ENCODE measurements at places on chromosomes 12 and 14.

DNA sequence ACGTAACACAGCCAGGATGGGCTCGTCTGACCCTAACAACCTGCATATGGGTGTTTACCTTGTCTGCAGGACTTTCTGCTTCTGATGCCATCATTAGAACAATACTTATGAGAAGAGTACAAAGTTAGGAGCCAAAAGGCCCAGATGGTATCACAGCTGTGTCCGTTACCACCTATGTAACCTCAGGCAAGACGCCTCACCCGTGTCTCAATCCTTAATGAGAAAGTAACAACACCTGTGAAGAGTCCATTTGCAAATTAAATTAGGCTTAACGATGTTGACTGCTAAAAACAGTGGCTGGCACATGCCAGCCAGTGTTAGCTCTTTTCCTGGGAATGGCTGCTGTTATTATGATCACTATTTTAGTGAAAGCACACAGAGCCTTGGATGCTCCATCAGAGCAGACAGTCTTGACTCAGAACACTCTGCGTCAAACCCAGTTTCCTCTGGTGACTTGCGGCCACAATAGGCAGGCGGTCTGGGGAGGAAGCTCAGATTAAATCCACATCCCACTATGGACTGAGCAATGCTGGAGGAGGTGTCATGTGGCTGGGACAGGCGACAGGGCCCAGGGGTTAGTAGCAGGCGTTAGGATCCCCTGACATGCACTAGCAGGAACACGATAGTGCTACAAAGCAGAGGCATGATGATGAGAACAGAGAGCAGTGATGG, 125.3 kb downstream of the SLC15A4 start:
- DNase-seq = no peak

DNA sequence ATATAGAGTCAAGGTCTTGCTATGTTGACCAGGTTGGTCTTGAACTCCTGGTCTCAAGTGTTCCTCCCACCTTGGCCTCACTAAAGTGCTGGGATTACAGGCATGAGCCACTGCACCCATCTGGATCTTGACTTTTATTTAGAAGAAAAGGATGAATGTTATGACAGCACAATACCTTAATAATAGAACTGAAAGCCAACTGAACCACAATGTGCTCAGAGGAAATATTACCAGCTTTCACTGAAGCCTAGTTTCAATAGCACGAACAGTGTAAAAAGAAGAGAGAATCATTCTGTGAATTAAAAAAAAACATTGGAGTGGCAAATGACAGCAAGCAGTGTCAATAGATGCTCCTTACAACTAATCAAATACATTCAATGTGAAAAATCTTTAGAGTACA, 239.2 kb upstream of the RMST start:
- DNase-seq = no peak

GRCh38 chr14:101191101-101191720, 287.7 kb upstream of the RTL1 start:
- DNase-seq = peak; percentile 15

- DNase-seq = no peak
Observed at GRCh38 chr12:81468206-81468605, 290.9 kb downstream of the PPFIA2 start.

DNA sequence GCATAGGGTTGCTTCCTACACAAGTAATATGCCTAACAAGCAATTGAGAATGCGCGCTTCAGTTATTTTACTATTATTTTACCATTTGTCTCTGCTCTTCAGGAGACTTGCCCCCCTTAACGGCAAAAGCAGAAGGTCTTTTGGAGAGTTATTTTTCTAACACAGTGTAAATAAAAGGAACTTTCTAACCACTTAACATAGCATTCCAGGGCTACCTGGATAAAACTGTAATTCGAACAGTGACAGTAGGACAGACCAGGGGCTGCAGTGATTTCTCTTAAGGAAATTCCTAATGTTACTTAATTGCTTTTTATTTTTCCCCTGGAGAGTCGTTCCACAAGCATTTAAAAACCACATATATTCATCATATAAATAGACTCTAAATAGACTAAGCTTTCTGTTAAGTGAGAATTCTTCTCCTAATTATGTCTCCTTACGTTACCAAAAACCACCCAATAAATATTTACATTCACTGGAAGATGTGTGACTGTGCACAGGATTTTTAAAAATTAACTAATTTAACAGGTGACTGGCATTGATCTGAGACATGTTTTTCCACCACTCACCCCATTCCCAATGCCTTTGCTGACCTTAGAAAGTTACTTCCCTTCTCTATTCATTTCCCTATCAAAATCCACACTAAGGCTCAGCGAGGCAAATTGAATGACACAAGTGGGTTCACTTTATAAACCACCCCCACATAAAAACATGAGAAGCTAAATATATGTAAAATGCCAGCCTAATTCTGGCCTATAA, 72.4 kb downstream of the RNF34 start:
- DNase-seq = no peak

DNA sequence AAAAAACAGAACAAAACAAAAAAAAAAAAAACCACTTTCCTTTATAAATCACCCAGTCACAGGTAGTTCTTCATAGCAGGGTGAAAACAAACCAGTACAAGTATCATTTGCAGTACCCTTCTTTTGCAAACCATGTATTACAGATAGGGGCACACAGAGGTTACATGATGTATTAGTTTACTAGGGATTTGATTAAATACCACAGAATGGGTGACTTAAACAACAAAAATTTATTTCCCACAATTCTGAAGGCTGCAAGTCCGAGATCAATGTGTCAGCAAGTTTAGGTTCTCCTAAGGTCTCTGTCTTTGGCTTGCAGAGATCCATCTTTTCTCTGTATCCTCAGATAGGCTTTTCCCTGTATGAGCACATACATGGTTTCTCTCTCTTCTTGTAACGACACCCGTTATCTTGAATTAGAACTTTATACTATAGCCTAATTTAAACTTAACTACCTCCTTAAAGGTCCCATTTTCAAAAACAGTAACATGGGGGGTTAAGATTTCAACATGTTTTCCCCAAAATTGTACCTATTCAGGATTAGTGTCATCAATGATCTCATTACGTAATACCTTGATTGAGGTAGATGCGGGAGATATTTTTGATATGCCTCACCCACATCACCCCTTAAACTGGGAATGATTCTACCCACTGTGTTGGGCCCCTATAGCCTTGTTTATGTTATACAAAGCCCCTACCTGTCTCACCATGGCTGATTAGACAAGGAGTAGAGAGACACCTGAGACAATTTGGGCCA, 3.5 kb upstream of the CEP128 start:
- DNase-seq = no peak

DNA sequence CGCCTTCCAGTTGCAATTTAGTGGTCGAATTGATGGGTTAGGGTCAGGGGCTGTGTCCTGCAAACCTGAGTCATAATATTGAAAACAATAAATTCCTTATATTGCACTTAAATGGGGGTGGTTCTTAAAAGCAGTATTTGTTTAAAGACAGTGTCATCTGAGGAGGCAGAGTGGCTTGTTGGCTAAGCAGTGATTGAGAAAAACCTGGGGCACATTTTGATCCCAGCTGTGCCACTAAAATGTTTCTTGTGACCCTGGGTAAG, 48.4 kb downstream of the FBXW8 start:
- DNase-seq = no peak

DNA sequence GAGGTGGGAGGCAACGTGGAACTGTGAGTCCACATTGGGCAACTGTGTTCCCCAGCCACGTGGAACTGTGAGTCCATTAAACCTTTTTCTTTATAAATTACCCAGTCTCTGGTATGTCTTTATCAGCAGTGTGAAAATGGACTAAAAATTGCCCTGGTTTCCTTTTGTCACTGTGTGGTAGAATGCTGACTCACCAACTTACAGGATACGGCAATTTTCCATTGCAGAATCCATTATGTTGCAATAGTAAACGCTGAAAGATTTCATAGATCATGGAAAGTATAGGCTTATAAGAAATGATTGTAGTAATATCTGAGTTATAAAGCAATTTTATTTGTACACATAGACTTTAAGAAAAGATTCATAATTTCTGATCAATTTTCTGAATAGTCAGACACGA, 93.0 kb downstream of the GTF2A1 start:
- DNase-seq = no peak

DNA sequence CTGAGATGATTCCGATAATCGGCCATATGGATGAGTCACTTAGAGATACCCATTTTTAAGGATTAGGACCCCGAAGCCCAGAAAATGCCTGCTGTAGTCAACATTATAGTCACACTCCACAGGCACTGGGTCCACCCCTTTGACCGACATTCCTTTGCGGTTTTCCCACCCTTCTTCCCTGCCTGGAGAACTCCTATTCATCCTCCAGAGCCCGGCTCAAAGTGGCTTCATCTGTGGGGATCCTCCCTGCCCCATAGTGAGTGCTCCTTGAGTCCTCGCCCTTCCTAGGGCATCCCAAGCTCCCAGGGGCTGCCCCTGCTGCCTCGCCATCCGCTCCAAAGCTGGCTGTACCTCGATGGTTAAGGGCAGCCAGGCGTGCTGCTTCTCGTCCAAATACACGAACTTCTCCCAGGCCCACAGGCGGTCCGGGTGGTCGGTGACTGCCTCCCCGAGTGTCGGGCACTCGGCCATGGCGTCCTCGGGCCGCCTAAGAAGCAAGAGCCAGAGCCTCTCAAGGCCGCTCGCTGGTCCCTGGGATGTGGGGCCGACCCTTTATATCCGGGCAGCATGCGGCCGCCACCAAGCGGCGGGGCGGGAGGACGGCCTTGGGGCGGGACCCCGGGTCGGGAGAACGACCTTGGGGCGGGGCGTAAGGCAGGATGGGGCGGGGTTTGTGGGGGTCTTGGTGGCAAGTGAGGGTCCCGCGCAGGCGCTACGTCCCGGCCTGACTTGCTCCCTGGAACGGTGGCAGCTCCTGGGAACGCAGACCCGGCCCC, at the start of gene TCL1A:
Gene TCL1A, minus strand, starts transcription at position 530 of the 776 bp plus-strand sequence. Its CDS starts 59 bp downstream, at position 471.
- DNase-seq = no peak

- DNase-seq = peak; percentile 58
Observed at GRCh38 chr12:16165506-16165905, 112.0 kb downstream of the SLC15A5 start.

- no peak for DNase-seq
Observed at GRCh38 chr12:126385785-126386184, 1320.5 kb downstream of the AACS start.

DNA sequence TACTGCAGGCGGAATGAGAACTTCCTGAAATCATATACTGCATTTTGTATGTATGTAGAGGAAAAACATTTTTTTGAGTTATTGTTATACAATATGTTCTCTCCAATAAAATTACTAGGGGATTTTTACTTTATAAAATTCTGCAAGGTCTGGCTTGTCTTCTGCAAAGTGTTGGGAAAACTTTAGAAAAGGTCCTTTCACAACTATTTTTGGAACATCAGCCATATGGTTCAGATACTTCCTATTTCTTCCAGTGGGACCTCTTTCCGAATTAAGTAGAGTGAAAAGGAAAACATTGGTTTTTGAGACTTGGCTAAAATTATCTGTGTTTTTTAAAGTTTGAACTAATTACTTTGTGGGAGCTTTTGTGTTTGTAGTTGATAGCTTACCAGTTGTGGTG, 52.7 kb downstream of the DAAM1 start:
- no peak for DNase-seq
